Foreskin fibroblast (primary cell): ENCODE measurements at places on chromosomes 7 and 10.
A peak's percentile ranks its signal among the peaks of the same experiment; 100 is the strongest.

- peak; percentile 67 for DNase-seq
Observed at GRCh38 chr10:7107285-7107684, 303.5 kb downstream of the SFMBT2 start.

DNA sequence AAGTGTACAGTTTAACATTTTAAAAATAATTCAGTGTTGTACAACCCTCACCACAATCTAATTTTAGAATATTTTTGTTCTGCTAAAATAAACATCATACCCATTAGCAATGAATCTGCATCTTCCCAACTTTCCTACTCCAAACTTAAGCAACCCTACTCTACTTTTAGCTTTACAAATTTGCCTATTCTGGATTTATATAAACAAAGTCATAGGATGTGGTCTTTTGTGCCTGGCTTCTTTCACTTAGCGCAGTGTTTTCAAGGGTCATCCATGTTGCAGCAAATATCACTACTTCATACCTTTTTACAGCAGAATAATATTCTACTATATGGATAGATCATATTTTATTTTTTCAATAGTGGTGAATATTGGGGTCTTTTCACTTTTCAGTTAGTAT lies 18.9 kb downstream of the CALML3 start:
- DNase-seq = no peak

DNA sequence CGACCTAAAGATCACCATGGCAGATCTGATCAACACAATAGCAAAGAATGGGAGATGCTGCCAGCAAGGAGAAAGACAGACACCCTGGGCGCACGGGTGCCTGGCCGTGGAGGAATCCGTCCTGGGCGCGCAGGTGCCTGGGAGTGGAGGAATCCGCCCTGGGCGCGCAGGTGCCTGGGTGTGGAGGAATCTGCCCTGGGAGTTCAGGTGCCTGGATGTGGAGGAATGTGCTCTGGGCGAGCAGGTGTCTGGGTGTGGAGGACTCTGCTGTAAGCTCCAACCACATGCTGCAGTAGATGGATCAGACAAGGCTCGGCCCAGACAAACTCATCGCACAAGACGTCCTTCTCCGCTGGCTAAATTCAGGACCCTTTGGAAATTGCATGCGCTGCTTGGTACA lies 346.3 kb upstream of the ADARB2 start:
- no peak for DNase-seq

GRCh38 chr7:51180092-51180491 lies 136.5 kb downstream of the COBL start:
- no peak for DNase-seq

DNA sequence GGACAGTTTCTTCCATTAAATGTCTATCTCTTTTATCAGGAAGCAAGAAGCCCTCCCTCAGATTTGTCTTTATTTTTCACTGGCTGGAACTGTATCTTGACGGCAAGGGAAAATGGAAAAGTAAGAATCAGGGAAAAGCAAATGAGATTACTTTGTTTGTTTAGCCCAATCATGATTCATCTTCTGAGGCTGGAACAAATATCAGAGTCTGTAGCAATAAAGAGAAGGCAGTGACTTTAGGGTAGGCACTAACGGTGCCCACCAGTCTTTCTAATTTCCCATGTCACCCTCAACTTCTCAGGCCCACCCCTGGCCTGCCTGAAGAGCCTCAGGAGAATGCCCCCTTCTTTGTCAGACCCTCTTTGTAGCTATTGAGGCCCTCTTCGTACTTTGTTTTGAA lies 36.3 kb upstream of the GOLGA7B start:
- DNase-seq = no peak

DNA sequence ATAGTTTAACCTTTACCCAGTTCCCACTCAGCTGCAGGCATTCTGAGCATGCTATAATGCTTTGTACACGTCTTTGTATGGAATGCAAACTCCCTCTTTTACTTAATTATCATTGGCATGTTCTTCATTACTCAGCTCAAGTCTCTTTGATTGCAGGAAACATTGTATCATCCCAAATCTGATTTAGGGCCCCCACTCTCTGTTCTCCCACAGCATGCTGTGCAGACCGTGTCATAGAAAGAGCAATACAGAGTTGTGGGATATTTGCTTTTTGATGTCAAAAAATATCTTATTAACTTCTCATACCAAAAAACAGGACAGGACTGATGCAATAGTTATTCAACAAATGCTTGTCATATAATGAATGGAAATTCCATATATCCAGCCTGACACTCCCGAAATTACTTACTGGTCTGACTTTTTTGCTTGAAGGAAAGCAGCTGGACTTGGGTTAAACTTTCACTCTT lies 1081.5 kb upstream of the C7orf33 start:
- peak; percentile 13 for DNase-seq

DNA sequence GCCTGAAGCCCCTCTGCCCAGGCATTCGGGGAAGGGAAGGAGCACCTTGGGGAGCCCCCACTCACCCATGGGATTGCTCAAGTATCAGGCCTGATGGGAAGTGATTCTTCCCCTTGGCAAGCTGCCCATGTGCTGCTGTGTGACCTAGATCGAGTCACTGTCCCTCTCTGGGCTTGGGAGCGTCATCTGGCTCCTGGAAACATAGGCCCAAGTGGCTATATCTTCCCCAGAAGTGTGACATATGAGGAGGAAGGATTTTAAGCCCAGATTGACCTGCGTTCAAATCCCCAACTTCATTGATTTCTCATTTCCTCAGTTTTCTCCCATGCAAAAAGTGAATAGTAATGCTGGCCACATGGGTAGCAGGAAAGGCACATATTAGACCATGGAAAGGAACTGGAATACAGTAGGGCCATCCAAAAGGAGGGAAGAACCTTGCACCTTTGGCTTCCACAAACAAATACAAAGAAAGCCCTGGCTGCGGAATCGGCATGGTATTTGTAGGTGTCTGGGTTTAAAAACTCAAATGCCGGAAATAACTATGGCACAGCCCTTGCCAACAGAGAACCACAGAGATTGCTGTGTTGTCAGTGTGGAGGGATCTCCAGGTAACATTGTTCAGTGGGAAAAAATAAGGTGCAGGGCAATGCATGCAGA lies 169.5 kb upstream of the ZMIZ1 start:
- DNase-seq = no peak

- DNase-seq = no peak
Observed at GRCh38 chr7:48139459-48139858, 31.8 kb upstream of the ABCA13 start.

DNA sequence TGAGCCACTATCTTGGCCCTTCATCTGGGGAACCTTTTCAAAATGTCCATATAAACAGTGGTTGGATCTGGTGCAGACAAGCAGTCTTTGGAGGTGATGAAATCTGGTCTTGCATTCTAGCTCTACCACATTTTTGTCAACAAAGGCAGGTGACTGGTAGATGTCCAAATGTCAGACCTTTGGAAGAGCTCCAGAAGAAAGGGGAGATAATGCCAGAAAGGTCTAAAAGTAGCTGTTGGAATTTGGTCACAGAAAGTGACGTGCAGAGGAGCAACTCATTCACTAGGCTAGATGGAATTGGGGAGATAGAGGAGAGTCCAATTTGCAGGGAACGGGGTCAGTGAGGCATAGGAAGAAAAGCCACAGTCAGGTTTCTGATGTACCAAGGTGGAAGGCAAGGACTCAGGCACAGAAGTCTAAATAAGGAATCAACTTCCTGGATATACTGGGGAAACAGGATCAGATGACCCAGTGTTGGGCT lies 36.4 kb upstream of the WAC start:
- no peak for DNase-seq

DNA sequence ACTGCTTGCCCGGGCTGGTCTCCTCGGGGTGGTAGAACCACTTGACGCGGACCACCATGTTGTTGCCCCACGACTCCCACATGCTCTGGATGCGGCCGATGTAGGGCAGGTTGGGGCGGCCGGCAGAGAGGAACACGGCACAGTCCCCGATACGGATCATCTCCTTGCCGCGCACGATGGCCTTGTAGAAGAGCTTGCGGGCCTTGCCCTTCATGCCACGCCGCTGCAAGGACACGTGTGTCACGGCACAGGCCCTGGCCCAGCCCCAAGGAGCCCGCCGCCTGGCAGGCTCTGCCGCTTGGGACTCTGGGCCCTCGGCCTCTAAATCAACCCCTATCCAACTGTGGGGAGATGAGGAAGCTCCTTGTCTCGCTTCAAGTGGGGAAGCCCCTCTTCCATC lies 26.4 kb downstream of the SLC29A4 start:
- no peak for DNase-seq

- no peak for DNase-seq
Observed at GRCh38 chr10:75466886-75467285, 35.5 kb downstream of the LRMDA start.

GRCh38 chr10:119867317-119867716 lies 5.3 kb downstream of the MCMBP start:
- DNase-seq = no peak

GRCh38 chr10:133238466-133238804 lies 780 bp downstream of the VENTX start:
- DNase-seq = no peak
